Caco-2 (cell line): ENCODE measurements at places on chromosomes 1 and 21.

DNA sequence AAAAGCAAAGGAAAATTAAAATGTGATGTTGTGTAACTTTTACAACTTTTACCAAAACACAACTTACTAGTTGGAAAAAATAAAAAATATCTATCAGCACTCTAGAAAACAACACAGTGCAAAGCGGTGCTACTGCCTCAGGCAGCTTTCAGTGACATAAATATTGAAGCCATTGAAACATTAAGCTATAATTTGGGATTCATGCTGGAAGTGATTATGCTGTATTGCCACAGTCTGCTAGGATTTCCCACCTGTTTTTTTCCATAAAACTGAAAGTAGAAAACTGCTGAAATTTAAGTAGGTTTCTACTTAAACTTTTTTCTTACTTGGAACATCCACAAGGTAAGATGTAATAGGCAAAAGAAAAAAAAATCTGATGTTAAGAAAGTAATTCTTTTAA is 674.4 kb downstream of the KCNT2 start:
- DNase-seq: no peak

- DNase-seq: no peak
Measured at GRCh38 chr1:80910426-80910825, 890.3 kb upstream of the ADGRL2 start.

GRCh38 chr1:54120018-54120697 is 32.6 kb downstream of the CDCP2 start:
- no peak for DNase-seq

DNA sequence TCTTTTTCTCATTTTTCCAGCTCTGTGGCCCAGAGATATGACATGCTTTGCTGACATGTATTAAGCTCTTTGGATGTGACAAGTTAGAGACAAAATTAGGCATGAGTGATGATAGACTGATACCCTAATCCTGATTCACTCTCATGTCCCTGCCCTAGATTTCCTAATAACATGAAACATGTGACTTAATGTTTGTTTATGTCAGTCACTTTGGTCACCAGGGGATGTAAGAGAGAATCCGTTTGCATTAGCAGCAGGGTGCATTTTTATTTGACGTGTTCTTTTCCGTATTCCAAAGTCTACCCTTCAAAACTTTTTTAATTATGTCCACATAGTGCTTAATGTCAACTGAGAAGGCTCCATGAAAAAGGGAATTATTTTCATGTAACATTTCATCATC is 192.4 kb downstream of the HMCN1 start:
- DNase-seq: no peak

DNA sequence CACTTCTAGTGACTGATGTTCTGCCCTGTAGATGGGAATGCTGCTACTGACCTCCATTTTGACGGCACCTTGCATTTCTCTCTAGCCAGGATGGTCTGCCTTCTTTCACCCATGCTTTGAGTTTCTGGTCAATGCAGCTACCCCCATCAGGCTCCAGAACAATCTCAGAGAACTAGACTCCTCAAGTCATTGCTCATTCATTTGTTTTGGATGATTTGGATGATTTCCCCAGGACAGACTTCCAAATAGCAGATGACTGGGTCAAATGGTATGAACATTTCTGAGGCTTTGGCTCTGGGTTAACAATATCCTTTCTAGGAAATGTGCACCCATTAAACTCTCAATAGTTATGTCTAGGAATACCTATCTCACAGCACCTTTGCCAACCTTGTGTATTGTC is 63.9 kb downstream of the CSMD2 start:
- no peak for DNase-seq

DNA sequence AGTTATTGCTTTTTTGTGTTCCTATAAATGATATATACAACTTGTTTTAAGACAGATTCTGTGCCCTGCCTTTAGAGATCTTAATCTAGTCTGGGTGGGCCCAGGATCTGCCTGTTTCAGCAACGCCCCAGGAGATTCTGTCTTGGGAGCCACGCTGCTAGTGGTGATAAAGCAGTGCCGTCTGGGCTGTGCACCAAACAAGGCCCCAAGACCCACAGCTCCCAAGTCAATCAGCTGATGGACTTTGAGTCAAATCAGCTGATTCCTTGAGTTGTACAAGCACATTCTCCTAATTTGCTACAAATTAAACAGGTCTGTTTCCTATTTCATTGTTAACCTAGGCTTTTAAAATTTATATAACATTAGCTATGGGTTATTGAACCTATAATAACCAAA is 15.7 kb upstream of the SLC44A3 start:
- DNase-seq: no peak

DNA sequence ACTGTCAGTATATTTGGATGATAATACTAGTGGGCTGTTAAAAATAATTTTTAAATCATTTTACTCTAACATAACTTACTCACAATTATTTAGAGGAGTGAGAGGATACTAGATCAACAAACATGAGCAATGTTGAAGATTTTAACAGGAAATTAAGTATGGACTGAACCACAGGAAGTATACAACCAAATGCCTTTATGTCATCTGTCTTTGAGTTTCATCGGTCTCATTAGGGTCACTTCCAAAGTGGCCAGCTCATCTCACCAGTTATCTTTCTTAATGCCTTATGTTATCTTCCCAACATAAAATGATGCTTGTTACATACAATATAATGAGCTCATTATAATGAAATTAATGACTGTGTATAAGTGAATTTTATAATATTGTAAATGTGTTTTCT is 1.5 kb upstream of the RGS1 start:
- no peak for DNase-seq

GRCh38 chr1:244865028-244865371 is 657 bp upstream of the HNRNPU start:
- no peak for DNase-seq
